Left hindlimb (tissue), 1 donor: ENCODE measurements at places on chromosomes 6 and 20.

DNA sequence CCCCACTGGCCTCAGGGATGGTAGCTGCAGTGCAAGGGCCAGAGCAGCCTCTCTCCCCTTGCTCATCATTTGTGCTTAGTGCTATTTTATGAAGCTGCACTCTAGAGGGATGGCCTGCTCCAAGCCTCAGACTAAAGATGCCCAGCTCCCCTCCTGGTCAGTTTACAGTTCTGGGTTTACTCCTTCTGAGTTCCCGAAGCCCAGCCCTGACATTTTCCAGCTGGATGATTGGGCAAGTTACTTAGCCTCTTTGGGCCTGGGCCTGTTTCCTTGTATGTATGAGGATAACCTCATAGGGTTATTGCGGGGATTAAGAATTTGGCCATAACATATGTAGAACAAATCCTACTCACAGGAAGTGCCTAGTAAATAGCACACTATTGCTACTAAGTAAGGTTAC is 31.8 kb upstream of the EMILIN3 start:
- DNase-seq, result peak; percentile 62

DNA sequence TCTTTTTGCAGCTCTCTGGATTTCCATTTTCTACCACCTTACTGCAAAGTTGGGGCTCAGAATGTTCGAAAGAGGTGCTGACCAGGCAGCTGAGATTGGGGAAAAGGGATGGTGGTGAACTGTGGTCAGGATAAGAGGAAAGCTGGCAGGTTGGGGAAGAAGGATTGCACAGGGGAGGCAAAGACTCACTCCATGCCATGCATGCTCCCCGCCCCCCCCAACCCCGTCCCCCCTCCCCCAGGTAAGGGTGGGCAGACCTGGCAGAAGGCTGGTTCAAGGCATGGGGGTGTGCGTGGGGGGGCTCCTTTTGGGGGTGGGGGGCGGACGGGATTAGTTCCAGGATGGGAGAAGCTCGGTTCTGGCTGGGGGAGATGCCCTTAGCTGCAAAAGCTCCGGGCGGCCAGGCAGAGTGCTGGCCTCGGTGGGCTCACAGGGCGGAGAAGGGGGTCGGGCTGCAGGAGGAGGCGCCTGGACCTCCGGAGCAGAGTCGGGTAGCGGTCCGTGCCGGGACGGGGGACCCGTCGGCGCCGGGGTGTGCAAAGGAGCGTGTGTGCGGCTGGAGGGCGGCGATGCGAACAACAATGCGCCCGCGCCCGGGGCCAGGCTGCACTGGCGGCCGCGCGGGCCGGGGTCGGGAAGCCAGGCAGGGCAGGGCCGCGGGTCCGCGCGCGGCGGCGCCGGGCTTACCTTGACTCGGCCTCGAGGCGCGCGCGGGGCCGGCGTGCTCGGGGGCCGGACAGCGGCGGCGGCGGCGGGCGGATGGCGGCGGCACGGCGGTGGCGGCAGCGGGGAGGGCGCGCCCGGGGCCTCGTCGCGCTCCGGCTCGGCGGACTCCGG is 880 bp downstream of the ADNP start:
- DNase-seq, result peak; percentile 53

GRCh38 chr20:9177278-9177677 is 108.4 kb downstream of the PLCB4 start:
- no peak for DNase-seq

DNA sequence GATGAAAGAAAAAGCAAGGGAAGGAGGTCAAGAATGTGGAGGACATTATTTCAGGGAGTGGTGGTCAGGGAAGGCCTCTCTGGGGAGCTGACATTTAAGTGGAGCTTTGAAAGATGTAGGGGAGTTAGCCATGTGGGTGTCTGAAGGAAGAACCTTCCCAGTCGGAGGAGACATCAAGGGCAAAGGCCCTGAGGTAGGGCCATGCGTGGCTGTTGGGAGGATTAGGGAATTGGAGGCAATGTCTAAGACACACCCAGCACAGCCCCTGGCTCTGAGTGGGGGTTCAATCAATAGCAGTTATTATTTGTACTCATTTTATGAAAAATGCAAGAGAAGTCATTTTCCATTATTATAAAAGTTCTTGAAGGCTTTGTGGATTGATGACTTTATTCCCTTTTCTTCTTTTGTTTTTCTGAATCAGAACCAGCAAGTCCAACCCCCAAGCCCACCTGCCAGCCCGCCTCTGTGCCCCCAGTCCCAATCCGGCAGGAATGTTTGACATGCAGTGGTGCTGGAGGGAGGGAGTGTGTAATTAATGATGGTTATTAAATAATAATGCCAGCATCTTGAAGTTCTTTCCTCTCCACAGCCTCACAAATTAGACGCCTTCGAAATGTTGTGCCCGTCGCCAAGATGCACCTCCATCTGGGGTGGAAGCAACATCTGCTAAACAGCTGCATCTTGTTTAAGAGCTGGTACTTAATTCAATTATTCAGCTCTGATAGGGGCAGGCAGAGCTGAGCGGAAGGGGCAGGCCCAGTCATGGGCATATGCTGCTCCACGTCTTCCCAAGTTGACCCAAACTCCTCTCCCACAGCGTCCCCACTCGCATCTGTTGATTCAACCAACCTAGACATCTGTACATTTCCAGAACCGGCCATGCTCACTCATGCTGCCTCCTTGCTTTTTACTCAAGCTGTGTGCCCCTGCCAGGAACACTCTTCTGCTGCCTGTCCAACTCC is 81.3 kb upstream of the SIRPA start:
- no peak for DNase-seq

DNA sequence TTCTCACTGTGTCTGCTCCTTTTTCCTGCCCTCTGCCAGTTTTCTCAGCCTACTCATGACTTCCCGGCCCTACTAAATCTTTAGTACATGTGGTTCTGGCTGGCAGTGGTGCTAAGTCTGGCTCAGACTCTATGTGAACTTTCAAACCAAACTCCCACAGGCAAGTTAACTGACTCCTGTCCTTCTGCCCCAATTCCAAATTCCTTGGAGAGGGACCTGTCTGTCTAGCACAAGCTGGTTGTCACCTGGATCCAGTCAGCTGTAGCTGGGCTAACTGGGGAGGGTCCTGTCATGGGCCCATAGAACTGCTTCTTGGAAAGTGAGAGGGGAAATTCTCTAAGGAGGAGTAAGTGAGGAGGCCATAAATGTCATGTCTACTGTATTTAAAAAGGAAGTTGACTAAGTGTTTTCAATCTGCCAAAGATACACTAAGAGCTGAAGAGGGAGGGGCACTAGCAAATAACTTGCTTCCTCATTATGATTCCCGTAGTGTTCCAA is 240.1 kb downstream of the KCNQ5 start:
- DNase-seq, result peak; percentile 50

DNA sequence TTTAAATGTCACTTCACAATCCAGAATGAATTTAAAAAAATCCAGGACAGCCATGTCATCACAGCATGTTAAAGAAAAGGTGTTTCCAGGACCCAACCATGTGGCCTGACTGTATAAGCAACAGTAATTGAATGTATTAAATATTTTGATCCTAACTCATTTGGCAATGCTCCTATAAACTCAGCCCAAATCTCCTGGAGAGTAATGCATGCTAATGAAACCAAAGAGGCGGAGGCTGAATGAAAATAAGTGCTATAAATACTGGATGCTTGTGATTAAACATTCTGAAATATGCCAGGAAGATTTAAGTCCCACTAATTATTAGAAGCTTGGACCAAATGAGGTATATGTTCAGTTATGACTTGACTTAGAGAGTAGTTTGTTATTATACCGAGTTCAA is 486.8 kb downstream of the FRK start:
- no peak for DNase-seq
